ENCODE measurements at places on chromosomes 7 and 10.

DNA sequence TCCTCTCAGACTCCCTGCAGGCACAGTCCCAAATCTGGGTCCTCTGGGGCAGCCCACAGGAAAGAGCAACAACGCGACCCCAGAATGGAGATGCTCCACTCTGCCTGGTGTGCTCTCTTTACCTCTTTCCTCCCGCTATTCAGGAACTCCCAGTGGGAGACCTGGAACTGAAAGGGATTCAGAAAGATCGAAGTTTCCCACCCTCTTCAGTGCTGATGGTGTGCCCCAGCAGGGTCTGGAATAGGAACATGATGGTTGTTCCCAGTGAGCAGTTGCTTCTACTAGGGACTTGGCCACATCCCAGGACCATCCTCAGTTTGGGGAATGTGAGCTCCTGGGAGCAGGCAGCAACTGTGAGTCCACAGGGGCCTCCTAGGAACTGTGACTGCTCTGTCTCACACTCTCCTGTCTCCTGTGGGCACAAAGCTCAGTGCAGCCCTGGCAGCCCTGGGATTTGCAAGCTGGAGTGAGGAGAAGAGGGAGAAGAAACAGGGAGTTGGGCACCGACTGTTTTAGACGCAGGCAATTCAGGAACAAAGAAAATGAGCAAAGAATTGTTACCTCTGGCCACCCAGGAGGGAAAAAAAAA lies 17.9 kb downstream of the OR6V1 start:
- no peak overlapping the region for H3K4me3 ChIP-seq
- DNase-seq: no peak
- H3K27me3 ChIP-seq: no peaks in the 10 kb centered on the region
- H3K4me1 ChIP-seq: no peaks in the 10 kb centered on the region
- H3K27ac ChIP-seq: no peak overlapping the region

DNA sequence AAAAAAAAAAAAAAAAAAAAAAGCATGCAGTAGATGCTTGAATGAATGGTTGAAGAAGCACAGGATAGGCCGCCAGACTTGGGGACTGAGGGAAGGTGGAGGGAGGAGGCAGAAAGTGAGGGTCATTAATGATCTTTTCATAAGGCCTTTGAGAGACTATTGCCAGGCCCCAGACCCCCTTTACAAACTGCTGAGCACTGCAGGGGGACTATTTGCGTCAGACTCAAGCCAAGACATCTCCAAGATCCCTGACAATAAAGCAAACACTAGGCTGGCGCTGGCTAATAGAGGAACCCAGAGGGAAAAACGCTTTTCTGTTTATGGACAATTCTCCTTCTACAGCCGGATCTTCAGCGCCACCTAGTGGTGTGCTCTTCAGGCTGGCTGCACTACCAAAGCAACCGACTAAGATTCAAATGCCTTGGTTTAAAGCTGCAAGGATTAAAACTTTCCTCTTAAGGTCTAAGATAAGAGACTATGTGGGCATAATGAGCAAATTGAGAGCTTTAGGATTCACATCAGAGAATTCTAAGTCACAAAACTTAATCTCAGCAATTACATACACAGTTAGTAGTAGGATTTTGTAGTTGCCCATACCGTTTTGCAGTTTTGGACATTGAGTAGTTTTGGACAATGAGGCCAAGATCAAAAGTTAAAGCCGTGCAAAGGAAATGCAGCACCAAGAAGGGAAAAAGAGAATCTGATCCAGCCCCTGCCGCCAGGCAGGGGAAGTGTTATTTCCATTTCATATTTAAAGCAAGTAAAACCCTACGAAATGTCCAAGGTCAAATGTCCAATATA lies 17.9 kb upstream of the AGK start:
- no peaks in the 10 kb centered on the region for H3K4me1 ChIP-seq
- H3K27me3 ChIP-seq: no peaks in the 10 kb centered on the region

DNA sequence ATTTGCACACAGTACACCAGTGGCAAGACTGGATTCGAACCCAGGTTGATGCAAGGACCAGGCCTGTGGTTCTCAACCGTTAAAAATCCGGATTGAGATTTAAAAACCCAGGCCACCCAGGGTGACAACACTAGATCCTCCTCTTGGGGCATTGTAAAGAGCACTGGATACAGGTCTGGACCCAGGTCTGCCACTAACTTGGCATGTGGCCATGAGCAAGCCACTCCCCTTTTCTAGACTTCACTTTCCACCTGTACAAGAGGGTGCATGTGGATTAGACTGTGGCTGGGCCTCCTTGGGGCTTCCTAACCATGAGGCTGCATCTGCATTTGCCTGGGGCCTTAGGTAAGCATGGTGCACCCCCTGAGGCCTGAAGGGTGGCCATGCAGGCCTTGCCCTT lies 21.7 kb upstream of the SLC29A3 start:
- H3K4me1 ChIP-seq: no peaks in the 10 kb centered on the region
- DNase-seq: no peak
- no peaks in the 10 kb centered on the region for H3K36me3 ChIP-seq
- no peak overlapping the region for H3K4me3 ChIP-seq
- H3K27ac ChIP-seq: no peak overlapping the region

DNA sequence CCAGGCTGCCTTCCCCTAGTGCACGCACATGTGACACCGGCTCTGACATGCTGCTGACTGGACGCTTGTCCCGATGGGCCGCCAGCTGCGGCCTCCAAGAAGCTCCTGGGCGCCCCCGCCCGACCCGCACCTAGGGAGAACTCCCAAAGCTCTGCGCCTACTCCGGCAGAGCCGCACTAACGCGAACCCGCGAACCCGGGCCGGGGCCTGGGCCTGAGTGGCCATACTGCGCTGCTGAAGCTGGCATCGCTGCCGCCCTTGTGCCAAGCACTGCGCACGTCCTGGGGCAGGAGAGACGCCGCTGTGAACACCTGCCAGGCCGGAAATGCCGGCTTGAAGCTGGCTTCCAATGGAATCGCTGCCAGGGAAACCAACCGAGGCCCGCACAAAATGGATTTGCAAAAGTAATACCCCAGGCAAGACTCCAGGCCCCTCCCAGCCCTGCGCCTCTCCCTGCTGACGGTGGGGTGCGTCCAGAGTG lies 85.1 kb downstream of the WASHC2A start:
- H3K4me3 ChIP-seq: no peak overlapping the region
- no peaks in the 10 kb centered on the region for H3K4me1 ChIP-seq
- H3K27ac ChIP-seq: no peak overlapping the region
- no peaks in the 10 kb centered on the region for H3K36me3 ChIP-seq
- DNase-seq: no peak

DNA sequence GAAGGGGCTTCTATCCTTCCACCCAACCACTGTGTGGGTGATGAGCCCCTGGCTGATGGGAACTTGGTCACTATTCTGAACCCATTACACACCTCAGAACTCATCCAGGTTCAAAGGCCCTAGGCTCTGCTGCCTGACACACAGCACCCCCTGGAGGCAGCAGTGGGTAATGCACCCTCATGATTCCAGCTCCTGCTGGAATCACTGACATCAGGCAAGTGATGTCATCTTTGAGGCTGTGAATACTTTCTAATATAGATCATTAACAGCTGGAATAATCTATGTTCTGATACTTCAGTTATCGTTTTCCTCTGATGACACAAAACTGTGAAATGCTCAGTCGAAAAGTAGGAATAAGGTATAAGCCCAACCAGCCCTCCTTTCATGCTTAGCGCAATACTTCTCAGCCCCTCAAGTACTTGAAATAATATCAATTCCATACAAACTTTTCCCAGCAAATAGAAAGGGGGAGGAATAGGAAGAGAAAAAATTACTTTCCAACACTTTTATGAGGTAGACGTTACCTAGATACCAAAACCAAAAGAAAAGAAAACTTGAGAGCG lies 7.5 kb upstream of the RBP3 start:
- H3K4me1 ChIP-seq: no peaks in the 10 kb centered on the region
- no peaks in the 10 kb centered on the region for H3K36me3 ChIP-seq
- H3K27me3 ChIP-seq: no peaks in the 10 kb centered on the region

GRCh38 chr7:111223802-111224253 lies 132.9 kb downstream of the LRRN3 start:
- H3K4me3 ChIP-seq: no peak overlapping the region
- H3K27me3 ChIP-seq: no peaks in the 10 kb centered on the region
- DNase-seq: no peak

Data from GM12878 (cell line).